ENCODE measurements at places on chromosomes 16 and 17.

DNA sequence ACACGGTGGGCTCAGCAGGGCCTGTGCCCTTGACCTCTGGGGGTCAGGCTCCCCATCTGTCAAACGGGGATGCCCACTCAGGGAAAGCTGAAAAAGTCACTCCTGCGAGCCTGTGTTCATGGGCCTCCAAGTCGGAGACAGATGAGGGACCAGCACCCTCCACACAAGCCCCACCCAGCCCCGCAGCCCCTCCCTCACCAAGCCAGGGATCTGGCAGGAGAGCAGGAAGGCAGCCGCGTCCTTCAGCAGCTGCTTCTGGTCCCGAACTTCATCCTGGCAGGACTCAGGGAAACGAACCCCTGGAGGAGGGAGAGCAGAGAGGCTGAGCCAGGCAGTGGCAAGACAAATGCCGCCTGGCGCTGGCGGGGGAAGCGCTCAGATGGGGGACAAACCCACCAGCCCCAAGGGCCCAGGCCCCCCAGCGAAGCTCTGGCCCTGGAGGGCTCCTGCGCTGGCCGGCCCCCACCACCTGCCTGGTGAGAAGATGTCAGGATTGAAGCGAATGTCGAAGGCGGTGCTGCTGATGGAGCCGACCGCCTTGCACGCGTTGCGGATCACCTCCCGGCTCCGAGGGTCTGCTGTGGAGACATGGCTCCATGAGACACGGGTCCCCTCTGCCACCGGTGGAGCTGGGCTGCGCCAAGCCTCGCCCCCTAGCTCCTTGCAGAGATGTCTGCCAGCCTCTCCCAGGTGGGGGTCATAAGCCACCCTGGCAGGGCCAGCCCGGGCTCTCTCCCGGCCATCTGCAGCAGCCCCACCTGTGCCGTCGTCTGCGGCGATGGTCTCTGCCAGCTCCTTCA is 15.4 kb downstream of the CLUH start:
- DNase-seq: no peak

GRCh38 chr17:10652984-10653659 is 4.0 kb downstream of the MYH3 start:
- no peak for DNase-seq

DNA sequence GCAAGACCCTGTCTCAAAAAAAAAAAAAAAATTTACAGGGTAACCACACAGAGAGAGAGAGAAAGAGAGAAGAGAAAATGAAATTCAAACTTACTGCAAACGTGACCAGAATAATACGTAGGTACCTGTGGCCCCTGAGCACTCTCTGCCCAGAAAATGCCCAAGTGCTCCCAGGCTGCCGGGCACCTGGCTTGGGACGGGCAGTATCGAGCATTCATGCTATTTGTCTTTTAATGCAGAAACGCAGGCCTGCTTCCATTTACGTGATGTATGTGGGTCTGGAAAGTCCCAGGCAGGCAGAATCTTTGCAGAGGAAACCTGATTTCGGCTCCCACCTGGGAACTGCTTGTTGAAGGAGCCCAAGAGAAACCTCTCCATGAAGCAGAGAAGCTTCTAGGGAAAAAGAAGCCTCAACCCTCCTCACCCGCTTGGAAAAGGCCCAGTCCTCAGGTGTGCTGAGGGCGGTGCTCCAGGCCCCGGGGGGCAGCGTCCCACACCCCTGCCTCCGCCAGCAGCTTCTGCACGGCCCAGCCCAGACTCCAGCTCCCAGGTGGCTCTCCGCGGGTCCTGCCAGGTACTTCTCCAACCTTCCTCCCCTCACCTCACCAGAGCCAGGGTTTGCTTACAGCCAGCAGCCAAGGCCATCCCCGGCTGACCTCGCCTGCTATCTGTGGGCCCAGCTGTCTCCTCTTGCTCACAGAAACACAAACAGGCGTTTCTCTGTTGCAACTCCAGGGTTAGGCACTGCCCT is 14.0 kb downstream of the RPH3AL start:
- DNase-seq: no peak

DNA sequence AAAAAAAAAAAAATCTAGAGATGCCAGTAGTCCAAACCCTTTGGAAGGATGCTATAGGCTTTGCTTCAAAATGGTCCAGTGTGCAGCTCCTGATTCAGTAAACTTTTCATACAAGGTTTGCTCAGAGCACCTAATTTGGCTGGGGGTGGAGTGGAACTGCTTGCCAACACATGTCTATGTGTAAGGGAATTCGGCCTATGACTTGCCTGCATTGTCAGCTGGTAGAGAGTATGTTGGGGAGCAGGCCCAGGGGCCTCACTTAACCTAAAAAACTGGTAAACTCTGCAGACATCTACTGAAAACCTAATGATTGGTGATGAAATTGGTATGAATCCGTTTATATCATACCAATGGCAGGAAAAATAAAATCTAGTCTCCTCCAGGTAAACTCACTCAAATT is 1.5 kb upstream of the MFSD6L start:
- no peak for DNase-seq

GRCh38 chr17:19579192-19579761 is 45.6 kb downstream of the SLC47A1 start:
- DNase-seq: no peak

GRCh38 chr16:5885521-5885920 is 787.9 kb upstream of the EEF2KMT start:
- DNase-seq: no peak

GRCh38 chr17:48453447-48453846 is 23.4 kb upstream of the SKAP1 start:
- no peak for DNase-seq

DNA sequence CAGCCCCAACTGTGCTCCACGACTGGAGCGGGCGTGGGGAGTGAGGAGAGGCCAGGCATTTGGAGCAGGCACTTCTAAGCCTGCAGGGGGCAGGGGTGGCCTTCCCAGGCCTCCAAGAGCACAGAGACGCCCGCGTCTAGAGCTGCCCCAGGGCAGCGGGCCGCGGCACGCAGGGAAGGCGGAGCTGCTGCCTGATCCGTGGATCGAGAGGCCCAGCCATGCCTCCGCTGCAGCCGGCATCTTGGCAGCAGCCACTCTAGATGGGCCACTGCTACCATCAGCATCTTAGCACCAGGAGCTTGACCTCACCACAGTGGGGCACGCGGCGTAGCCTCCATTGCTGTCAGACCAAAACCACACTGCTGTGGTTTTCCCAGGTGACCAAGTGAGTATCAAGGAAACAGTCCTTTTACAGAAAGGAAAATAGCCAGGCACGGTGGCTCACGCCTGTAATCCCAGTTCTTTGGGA is 20.4 kb upstream of the WDR45B start:
- peak; percentile 84 for DNase-seq

All from A549 (cell line).